ENCODE measurements at places on chromosomes 6 and 20. TPM values are rescaled to one million over a fixed set of nuclear protein-coding genes. Genes with fewer than 3 reads are reported as not detected.

The BTNL2 gene
- total RNA-seq: not detected

The MATN4 gene
- total RNA-seq: 0.29 TPM

The IGF2R gene
- 144 TPM for total RNA-seq

The JPH2 gene
- 7.9 TPM for total RNA-seq

The KIF25 gene
- total RNA-seq: 0.96 TPM

The THBD gene
- 104 TPM for total RNA-seq

The TCF21 gene
- 56.2 TPM for total RNA-seq

The CDSN gene
- not detected for total RNA-seq

The ARFGEF3 gene
- 27.2 TPM for total RNA-seq

The PGBD1 gene
- 3.1 TPM for total RNA-seq

The PRSS35 gene
- total RNA-seq: 1.3 TPM

The IL17A gene
- total RNA-seq: not detected

The SLC22A2 gene
- total RNA-seq: not detected

The TFAP2A gene
- total RNA-seq: 1.9 TPM

The PPIL6 gene
- 4.2 TPM for total RNA-seq

The CFAP61 gene
- not detected for total RNA-seq
